ENCODE measurements at places on chromosomes 16 and 17.

GRCh38 chr16:17499223-17499902, 28.6 kb upstream of the XYLT1 start:
- DNase-seq, result no peak

- no peak for DNase-seq
Measured at GRCh38 chr17:50279181-50279526, 4.9 kb downstream of the TMEM92 start.

- no peak for DNase-seq
Measured at GRCh38 chr17:545156-545555, 169.5 kb downstream of the VPS53 start.

DNA sequence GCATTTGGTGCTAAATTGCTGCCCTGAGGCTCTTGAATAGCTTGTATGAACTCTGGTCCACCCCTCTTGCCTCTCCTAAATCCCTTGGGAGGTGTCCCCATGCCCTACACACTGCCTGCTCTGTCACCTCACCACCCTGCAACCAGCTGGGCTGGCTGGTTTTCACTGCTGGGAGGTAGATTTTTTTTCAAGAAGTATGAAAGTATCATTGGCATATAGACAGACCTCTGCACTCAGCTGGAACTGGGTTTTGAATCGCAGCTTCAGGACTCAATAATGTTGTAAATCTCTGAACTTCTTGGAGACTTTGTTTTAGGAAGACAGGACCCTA, 184.9 kb downstream of the MSI2 start:
- no peak for DNase-seq

- DNase-seq, result no peak
Measured at GRCh38 chr16:79754501-79754900, 154.0 kb upstream of the MAF start.

- DNase-seq, result no peak
Measured at GRCh38 chr16:55372792-55373488, 48.9 kb downstream of the IRX6 start.

DNA sequence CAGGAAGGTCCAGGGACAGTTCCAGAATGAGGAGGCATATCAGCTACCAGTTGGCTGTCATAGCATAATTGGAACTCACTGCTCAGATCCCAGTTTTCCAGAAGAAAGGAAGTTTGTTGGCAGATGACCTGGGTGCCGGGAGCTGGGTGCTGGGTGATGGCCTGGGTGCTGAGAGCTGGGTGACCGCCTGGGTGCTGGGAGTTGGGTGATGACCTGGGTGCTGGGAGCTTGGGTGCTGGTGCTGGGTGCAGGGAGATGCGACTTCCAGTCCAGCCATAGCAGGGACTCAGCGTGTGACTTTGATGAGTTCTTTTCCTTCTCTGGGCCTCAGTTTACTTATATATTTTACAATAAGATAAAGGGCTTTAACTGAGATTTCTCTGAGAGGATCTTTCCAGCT, 18.0 kb downstream of the WSCD1 start:
- no peak for DNase-seq

DNA sequence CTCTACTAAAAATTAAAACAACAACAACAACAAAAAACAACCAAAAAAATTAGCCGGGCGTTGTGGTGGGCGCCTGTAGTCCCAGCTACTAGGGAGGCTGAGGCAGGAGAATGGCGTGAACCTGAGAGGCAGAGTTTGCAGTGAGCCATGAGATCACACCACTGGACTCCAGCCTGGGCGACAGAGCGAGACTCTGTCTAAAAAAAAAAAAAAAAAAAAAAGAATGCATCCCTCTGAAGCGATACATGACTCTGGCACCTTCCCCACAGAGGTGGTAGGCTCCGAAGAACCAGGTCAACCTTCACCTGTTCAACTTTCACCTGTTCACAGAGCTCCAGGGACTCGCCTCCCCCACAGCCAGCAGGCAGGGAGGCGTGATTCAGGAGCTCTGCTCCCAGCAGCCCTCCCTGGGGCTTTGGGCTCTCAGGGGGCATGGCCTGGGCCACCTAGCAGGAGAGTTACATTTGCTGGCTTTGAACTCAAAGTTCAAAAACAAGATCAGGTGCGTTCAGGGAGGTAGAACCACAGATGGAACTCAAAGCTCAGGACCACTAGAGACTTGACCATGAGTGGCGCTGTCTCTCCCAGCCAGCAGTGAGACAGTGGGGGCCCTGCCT, 5.6 kb downstream of the VAC14 start:
- DNase-seq, result no peak

- DNase-seq, result no peak
Measured at GRCh38 chr16:85491798-85492294, 121.3 kb upstream of the GSE1 start.

GRCh38 chr17:4598776-4599504, 14.6 kb downstream of the SMTNL2 start:
- DNase-seq, result no peak

DNA sequence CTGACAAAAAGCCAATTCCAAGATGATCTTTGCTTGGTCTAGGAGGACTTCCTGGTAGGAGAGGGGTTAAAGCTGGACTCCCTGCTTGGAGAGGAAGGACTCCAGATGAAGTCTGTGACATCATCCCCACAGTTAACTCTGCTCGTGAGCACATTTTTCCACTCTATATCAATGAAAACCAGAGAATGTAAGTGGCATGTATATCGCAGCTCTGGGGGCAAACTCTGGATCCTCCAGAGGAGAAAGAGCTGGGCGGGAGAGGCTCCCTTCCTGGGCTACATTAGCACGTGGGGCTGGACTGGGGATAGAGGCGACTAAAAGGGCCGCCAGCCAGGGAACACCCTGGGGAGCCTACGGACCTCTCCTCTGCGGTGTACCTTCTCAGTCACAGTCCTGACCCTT, 34.1 kb downstream of the HIC1 start:
- DNase-seq, result no peak

GRCh38 chr16:54080524-54081008, 206.0 kb downstream of the IRX3 start:
- no peak for DNase-seq

DNA sequence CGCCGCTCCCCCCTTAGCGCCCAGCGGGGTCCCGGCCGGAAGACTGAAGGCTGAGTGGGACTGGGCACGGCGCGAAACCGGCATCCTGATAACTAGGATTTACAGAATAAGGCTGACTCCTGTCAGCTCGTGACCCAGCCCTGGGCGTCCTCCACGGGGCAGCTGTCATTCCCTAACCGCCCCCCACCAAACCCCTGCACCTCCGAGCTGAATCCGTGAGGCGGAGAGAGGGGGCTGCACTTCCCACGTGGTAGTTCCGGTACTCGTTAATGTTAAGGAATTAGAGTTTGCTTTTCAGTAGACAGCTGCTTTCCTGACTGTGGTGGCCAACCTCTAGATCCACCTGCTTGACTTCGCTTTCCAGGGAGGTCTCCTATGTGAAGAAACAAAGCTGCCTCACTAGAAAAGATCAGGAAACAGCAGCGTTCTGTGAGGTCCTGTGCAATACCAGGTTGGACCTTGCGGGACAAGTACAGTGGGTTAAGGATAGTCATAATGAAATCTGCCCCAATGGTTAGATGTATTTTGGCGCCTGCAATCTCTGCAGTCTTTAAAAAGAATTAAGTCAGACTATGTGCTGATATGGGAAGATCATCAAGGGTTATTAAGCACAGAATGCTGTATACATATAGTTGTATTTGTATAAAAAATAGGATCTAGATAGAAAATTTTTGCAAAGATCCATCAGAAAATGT, 1.1 kb upstream of the WBP2 start:
- no peak for DNase-seq

- DNase-seq, result no peak
Measured at GRCh38 chr17:39954876-39955275, 7.9 kb upstream of the GSDMA start.

DNA sequence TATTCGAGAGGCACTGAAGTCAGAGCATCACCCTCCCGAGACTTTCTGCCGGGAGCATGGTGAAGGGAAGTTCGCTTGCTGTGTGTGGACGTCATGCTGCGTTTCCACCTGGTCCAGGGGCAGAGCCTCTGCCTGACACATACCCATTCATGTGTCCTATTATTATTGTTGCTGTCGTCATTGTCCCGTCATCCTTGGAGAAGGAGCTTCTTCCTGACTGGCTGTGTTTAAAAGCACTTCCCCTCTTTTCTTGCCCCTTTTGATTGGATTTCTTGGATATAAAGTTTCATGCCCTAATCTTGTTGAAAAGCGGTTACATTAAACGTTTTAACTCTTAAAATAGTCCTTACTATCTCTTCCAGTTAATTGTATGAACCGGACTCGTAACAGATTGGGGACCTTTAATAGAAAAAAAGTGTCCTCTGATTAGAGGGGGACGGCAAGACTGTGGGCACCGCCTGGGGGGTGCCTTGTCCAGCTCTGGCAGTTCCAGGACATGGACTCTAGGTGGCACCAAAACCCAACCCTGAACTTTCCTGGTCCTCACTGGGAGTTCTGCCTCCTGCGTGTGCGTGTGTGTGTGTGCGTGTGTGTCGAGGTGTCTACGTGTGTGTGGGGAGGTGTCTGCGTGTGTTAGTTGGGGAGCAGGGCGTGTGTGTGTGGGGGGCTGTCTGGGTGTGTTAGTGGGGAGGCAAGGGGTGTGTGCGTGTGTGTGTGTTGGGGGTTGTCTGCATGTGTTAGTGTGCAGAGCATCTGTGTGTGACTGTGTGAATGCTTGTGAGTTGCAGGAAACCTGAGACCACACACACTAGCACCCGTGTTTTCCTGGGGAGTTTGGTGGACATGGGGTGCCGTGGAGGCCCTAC, 133.3 kb upstream of the CIBAR2 start:
- peak; percentile 10 for DNase-seq

DNA sequence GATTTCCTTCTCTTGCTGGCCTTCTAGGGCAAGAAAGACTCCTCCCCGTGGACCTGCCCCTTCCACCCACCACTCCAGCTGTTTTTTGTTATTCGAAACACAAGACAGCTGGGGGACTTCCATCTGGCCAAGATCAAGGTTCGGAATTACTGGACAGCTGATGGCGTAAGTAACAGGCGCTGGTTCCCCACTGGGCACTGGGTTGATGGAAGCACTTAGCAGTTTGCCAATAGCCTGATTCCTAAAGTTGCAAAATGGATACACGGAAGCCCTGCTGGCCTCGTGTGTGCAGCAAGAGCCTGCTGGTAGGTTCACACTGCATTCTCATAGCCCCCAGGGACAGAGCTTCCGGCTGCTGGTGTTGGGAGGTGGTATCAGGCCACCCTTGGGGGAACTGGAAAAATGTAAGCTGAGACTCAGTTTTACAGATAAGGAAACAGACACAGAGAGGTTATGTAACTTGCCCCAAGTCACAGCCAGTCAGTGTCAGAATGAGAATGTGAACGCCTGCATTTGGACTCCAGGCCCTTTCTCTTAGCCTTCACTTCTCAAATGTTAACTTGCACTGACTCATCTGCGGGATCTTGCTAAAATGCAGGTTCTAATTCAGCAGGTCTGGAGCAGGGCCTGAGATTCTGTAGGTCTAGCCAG, 171.7 kb downstream of the KATNIP start:
- no peak for DNase-seq

- no peak for DNase-seq
Measured at GRCh38 chr17:5364156-5364555, 55.3 kb downstream of the NUP88 start.

DNA sequence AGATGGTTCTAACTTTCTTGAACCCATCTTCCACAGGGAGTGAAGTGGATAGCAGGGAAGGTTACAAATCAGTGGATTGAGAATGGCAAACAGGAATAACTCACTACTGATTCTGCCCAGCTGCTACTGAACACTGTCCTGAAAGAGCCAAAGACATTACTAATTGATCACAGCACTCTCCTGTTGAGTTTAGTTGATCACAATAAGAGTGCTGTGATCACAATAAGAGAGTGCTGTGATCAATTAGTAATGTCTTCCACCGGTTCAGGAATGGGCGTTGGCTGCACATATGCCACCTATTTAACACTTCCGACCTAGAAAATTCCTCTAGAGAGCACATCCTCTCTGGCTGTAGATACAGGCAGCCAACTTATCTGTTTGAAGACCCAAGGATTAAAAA, 11.4 kb downstream of the CFAP97D1 start:
- DNase-seq, result no peak

DNA sequence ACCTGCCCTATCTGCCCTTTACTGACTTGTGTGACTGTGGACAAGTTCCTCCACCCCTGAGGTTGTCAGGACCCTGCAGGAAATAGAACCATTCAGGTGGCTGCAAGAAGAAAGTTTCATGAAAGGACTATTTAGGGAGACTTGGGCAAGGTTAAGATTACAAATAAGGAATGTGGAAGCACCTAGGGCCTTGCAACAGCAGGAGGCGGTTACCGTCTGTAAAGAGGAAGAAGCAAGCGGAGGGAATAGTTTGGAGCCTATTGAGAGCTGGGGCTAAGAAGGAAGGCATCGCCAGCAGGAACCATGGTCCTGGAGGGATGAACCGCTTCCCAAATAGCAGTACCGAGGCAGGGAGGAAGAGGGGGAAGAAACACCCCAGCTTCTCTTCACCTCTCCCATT, 132.4 kb downstream of the PRKCB start:
- no peak for DNase-seq

DNA sequence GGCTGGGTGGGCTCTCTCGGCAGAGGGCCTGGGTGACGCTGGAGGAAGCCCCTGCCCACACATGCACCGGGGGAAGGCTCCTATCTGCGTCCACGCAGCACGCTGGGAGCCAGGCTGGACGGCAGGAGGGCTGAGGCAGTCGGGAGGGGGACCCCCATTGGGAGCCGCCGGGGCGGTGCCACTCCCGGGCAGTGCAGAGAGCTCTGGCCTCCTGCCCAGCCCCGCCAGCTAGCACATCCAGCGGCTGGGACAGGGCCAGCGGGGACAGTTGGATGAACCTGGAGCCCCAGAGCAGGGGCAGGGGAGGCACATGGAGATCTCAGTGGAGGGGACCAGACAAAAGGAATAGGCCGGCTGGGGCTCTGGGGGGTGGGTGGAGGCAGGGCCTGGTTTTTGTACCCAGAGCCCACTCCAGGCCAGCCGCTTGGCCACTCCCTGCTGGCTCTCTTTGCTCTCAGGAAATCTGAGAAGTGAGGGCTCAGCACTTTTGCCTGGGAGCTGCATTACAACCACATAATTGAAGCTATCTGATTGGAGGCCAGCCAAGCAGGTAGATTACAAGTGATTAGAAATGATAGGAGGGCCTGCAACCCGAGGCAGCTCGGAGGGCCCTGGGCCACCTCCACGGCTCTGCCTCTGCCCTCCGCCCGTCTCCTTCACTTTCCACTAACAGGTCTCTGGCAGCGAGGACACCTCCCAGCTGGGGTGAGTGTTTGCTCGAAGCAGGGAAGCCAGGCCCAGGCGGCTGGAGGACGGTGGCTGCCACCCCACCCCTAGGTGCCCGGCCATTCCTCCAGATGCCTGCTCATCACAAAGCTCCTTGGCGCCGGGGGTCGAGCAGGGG, 40.1 kb downstream of the ENGASE start:
- DNase-seq, result no peak

- no peak for DNase-seq
Measured at GRCh38 chr17:58321571-58322525, 6.7 kb downstream of the TSPOAP1 start.

GRCh38 chr17:44733753-44734152, 25.0 kb upstream of the ADAM11 start:
- no peak for DNase-seq

GRCh38 chr17:16939606-16940115, 32.3 kb downstream of the TNFRSF13B start:
- DNase-seq, result no peak

- DNase-seq, result no peak
Measured at GRCh38 chr17:71941920-71942319, 178.9 kb upstream of the SOX9 start.

GRCh38 chr17:76562734-76563148, 22.9 kb downstream of the PRCD start:
- DNase-seq, result no peak
